ENCODE measurements at places on chromosomes 6 and 20. TPM values are rescaled to one million over a fixed set of nuclear protein-coding genes. Genes with fewer than 3 reads are reported as not detected.

GPX5 gene
- total RNA-seq, result not detected

ZNF165 gene
- total RNA-seq, result 0.70 TPM

CST1 gene
- not detected for total RNA-seq

CSNK2B gene
- total RNA-seq, result 206 TPM

MICB gene
- 44.1 TPM for total RNA-seq

PHACTR3 gene
- total RNA-seq, result not detected

FAM210B gene
- 3.5 TPM for total RNA-seq

RSPH4A gene
- total RNA-seq, result 0.09 TPM

ZNF831 gene
- total RNA-seq, result 7.9 TPM

CALHM4 gene
- total RNA-seq, result not detected

LKAAEAR1 gene
- total RNA-seq, result not detected

IL17A gene
- not detected for total RNA-seq

RHAG gene
- not detected for total RNA-seq

FRK gene
- 0.09 TPM for total RNA-seq

ZFP64 gene
- 11.3 TPM for total RNA-seq

SYCP2L gene
- 0.64 TPM for total RNA-seq

Measured in activated CD8-positive, alpha-beta memory T cell treated with anti-CD3 and anti-CD28 coated beads, Interleukin-2, amount 10 ng/mL, durations not matched to agents 7 days and 5 days (primary cell).